ENCODE measurements at places on chromosomes 2 and 18.

DNA sequence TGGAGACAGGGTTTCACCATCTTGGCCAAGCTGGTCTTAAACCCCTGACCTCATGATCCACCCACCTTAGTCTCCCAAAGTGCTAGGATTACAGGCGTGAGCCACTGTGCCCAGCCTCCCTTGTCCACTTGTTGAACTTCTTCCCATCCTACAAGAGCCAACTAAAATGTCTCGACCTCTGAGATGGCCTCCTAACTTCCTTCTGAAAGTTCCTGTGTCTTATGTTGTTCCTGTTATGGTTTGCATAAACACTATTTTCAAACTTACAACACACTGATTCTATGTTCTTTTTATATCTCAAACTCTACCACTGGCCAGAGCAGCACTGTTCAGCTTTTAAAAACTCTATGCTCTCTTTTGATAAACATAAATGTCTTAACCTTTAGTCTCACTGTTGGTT is 63.3 kb upstream of the UGP2 start:
- no peak for DNase-seq

DNA sequence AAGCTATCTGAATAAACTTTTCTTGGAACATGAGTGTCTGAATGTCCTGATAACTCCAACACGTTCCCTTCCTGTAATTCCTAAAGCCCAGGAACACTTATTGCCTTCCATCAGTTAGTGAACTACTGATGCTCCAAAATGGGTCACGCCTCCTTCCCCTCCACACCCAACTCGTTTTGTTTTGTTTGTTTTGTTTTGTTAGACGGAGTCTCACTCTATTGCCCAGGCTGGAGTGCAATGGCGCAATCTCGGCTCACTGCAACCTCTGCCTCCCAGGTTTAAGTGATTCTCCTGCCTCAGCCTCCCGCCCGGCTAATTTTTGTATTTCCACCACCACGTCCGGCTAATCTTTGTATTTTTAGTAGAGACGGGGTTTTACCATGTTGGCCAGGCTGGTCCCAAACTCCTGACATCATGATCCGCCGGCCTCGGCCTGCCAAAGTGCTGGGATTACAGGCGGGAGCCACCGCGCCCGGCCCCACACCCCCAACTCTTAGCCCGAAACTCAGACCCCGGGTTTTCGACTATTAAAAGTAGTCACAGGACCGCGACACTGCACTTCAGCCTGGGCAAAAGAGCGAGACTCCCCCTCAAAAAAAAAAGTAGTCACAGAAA is 774 bp downstream of the IER3IP1 start:
- DNase-seq = no peak

- DNase-seq = no peak
These were observed 30.1 kb upstream of the COPS8 start for GRCh38 chr2:237055386-237056100.

DNA sequence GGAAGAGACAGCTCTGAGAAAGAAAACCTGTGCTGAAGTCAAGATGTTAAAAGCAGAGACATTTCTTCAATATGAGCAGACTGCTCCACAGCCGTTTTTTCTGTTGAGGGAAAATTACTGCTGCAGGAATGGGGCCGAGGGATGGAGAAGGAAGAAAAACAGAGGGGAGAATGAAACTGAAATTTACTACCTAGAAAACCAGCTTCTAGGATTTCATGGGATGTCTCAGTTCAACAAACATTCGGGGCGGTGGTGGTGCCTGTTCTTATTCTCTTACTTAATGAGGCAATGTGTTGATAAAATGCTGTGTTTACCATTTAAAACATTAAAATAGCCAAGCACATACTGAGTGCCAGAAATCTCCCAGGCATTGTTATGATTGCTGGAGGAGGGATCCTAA is 557.1 kb upstream of the MEX3C start:
- DNase-seq = no peak

- no peak for DNase-seq
These were observed 510.3 kb upstream of the LINC00305 start for GRCh38 chr18:64659196-64659595.

GRCh38 chr2:45190481-45190942 is 181.3 kb upstream of the SIX2 start:
- no peak for DNase-seq

- no peak for DNase-seq
These were observed 110.2 kb upstream of the GPC1 start for GRCh38 chr2:240325016-240326007.

DNA sequence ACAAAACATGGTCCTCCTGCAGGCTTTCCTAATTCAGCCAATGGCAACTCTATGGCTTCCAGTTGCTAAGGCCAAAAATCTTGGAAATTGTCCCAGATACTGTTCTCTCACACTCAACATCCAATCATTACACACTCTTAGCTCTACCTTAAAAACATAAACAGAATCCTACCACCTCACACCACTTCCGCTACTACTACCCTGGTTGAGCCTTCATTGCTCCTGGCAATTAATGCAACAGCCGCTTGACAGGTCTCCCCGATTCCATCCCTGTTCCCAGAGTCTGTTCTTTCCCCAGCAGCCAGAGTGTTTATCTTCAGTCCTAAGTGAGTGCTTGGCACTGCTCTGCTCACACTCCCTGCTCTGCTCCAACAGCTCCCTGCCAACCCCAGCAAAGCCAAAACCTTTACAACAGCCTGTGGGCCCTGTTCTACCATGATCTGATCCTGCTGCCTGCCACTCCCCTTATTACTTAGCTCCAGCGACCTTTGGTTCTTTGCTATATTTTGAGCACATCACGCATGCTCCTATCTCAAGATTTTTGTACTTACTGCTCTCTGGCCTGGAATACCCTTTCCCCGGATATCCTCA is 67.5 kb upstream of the AMMECR1L start:
- DNase-seq = no peak

- no peak for DNase-seq
These were observed 677.4 kb upstream of the RAB6C start for GRCh38 chr2:129302106-129302505.

GRCh38 chr18:51006061-51006818 is 23.8 kb upstream of the SMAD4 start:
- DNase-seq = no peak

DNA sequence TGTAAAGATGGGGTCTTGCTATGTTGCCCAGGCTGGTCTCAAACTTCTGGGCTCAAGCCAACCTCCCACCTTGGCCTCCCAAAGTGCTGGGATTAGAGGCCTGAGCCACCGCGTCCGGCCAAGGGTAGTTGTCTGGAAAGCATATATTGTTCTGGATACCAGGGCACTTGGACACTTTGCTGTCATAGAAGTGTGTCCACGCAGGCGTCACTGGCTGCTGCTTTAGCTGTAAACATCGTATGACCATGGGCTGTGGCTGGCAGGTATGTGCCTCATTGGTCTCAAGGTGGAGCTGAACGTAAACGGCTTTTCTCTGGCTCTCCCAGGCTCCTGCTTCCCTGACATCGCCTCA is 3.2 kb upstream of the GPR35 start:
- DNase-seq = no peak

DNA sequence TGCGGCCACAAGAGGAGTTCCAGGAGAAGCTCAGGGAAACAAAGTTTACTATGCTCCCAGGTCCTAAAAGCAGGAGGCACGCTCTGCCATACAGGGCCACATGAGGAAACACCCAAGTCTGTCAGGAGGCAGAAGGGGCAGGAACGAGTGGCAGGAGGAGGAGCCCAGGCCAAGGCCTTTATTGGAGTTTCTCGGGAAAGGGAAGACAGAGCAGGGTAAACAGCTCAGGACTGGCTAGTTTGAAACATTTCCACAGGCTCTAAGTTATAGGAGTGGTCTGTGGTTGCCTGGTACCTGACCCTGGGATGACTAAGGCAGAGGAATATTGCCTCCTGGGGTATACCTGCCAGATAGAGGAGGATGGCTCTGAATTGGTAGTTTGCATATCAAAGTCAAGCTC is 3.7 kb upstream of the ZNF638 start:
- DNase-seq = no peak

- peak; percentile 16 for DNase-seq
These were observed 99.1 kb upstream of the ZNF397 start for GRCh38 chr18:35141567-35142274.

GRCh38 chr2:148974095-148974494 is 64.4 kb upstream of the LYPD6B start:
- DNase-seq = no peak

DNA sequence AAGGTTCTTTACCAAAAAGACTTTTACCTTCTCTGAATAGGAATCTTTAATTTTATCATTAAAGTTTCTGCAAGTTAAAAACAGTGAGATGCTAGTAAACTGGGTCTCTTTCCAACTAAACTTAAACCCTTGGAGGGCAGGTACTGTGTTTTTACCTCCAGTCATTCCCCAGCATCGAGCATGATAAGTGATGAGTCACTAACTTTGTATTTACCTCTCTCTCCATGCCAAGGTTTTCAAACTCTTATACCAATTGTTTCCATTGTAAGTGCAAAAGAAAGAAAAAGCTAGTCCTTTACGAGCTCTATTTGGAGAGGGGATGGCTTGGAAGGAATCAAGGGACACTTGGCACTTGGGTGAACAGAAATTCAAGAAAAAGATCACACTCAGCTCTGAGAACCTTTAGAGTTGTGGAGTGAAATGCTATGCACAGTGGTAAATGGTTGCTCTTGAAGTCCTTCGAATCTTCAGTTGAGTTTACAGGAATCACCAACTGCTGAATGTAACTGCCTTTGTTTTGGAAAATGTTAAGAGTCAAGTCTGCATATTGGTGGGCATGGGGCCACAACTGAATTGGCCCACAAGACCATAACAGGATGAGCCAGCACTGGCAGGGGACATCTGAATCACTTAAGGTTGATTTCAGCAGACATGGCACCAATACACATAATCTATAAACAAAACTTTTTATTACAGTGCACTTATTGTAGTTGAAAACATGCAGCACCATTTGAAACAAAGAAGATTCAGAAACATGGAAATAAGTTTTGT is 8.3 kb upstream of the RBM43 start:
- no peak for DNase-seq

DNA sequence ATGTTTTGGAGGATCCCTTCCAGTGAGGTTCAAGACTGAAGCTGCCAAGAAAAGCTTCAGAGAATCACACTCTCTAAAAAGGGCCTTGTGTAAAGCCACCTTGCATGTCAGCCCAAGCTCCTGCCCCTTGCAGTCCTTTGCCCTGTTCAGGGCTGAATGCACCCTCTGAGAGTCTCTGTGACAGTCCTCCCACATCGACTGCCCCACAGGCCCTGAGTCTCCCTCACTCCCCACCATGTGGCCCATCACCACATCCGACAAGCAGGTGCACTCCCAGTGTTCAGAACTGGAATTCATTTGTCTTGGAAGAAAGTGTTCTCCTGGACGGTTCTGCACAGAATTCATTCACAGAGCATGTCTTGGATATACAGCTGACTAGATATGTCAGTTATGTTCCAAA is 31.0 kb downstream of the BCL11A start:
- no peak for DNase-seq

DNA sequence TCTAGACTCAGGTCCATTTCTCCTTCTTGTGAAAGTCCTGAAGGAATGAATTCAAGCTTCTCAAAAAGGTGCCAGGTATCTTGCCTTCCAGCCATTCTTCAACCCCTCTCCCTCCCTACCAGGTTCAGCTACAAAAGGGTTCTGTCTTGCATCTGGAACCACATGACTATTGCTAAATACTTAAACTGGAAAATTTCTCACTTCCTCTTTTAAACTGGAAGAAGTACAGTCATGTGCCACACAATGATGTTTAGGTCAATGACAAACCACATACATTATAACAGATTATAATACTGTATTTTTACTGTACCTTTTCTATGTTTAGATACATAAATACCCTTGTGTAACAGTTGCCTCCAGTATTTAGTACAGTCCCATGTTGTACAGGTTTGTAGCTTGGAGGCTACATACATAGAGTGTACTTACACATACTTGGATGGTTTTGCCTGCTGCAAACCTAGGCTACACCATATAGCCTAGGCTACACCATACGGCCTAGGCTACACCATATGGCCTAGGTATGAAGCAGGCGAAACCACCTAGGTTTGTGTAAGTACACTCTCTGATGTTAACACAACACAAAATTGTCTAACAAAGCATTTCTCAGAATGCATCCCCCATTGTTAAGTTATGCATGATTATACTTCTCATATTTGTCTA is 142.0 kb upstream of the DNMT3A start:
- DNase-seq = no peak

DNA sequence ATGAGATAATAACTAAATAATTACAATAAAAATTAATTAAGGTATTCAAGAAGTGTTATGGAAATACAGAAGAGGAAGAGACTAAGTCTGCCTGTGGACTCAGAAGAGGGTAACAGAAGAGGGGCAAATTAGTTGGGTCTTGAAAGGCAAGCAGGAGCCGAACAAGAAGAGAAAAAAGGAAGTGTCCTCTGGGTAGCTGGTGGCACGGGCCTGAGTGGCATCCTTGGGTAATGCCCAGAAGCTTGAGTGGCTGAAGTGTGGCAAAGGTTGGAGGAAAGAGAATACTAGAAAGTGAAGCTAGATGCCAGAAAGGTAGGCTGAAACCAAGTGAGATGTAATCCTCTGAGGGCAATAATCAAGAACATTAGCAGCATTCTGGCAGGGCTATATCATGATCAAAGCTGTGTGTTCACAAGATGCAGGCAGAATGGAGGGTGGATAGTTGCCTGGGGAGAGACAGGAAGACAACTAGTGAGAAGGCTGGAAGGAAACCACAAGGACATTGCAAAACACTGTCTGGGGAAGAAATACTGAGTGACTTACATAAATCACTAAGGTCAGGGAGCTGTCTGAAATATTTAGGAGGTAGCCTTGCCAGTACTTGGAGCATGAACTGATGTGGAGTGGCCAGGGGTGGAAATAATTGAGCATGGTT is 16.2 kb downstream of the DOCK10 start:
- no peak for DNase-seq

GRCh38 chr18:32257084-32257785 is 67.4 kb downstream of the MEP1B start:
- no peak for DNase-seq

DNA sequence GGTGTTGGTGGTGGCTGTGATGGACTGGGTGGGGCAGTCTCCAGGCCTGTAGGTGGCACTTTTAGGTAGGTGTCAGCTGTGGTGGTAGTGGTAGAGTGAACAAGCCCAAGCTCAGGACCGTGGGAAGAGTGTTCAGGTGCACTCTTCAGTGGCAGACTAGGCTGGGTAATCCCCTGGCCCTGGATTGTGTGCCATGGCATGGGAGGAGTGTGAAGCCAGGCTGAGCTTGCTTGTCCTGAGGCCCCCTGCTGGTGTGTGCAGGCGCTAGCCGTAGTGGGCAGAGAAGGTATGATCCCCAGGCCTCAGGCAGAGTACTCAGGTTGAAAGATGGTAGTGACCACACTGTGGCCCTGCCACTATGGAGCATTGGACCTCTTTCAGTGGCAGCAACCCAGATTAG is 850.3 kb downstream of the DSC3 start:
- no peak for DNase-seq

DNA sequence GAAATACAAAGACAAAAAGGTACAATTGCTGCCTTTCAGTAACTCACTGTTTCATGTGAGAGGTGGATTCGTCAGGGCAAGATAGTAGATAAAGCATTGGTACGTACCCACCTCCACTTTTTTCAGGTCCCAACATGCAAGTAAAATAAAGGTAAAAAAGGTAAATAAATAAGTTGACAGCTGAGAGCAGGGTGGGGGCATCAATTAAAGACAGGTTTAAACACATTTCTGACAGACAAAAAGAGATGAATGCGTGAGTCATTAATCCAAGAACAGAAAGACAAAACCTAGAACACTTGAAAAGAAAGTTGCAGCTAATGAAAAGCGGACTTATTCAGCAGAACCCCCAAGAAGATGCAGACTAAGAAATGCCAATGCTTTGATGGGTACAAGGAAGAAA is 979.6 kb upstream of the CDH2 start:
- no peak for DNase-seq

GRCh38 chr2:164438490-164439205 is 182.6 kb downstream of the GRB14 start:
- no peak for DNase-seq

All from NCI-H1092 (cell line).